Right hindlimb (tissue), 1 donor: ENCODE measurements at places on chromosomes 4 and X.

DNA sequence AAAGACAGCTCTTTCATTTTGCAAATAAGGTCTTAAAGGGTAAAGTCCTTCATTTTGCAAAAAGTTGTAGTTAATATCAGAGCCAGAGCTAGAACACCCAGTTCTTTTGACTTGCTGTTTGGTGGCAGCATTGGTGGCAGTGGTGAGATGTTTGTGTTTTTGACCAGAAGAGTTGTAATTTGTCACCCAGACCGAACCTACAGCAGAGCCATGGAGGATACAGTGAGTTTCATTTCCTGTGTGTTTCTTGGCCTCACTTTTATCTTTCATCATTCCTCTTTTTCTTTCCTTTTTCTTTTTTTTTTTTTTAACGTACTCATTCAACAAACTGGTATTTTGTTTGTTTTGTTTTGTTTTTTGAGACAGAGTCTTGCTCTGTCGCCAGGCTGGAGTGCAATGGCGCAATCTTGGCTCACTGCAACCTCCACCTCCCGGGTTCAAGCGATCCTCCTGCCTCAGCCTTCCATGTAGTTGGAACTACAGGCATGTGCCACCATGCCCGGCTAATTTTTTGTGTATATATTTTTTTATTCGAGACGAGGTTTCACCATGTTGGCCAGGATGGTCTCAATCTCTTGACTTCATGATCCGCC lies 116.4 kb downstream of the AFF1 start:
- DNase-seq, result no peak

GRCh38 chrX:8913655-8914409 lies 112.6 kb upstream of the FAM9A start:
- peak; percentile 86 for DNase-seq

DNA sequence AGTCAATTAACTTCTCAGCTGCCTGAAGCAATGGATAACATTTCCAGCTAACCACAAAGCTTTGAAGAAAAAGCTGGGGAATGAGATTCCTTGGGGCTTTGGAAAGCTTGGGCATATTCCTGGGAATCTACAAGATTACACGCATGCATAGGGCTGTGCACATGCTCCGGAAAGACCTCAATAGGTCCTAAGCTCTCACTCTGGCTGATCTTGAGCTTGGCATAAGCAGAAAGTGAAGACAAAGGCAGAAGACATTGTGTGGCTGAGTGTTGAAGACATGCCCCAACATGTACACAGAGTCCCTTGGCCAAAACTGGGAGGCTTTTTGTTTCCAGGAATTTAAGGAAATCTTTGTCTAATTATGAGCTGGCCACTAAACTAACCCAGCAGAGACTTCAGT lies 31.2 kb downstream of the ATG4A start:
- no peak for DNase-seq

GRCh38 chr4:30790123-30790522 lies 70.0 kb downstream of the PCDH7 start:
- no peak for DNase-seq

- DNase-seq, result no peak
Observed at GRCh38 chr4:11614426-11614825, 185.7 kb upstream of the HS3ST1 start.

GRCh38 chrX:47802589-47802988 lies 34.1 kb upstream of the ZNF81 start:
- DNase-seq, result no peak

DNA sequence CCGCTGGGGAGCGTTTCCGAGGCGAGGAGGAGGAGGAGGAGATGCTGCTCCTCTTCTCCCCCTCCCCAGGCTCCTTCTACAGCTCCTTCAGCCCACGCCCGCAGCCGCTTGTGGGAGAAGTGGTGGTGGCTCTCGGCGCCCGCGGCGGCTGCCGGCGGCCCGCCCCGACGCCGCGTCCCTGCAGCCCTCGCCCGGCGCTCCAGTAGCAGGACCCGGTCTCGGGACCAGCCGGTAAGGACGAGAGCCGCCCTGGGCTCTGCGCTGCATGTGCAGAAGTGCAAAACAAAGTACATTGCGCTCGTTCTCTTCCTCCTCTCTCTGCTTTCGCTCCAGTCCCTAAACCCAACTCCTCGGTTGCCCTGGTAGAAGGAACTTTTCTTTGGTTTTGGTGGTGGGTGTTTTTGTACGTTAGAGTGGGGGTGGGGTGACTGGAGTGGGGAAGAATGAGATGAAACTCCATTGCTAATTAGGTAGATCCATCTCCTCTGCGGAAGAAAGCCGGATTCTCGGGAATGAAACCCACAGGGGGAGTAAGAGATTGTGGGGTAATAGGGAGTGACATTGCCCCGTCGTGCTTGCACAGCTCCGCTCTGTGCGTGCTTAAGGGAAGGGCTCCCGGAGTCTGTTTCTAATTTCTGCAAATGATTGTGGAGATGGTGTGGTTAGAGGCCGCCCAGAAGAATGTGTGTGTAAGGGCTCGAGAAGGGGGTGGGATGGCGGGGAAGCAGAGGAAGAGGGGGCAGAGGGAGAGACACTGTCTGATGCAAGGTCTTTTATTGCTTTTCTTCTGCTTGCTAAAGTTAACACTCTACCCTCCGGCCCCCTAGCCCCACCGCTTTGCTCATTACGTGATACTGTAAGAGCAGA lies 677 bp downstream of the PTPN13 start:
- DNase-seq, result peak; percentile 67

DNA sequence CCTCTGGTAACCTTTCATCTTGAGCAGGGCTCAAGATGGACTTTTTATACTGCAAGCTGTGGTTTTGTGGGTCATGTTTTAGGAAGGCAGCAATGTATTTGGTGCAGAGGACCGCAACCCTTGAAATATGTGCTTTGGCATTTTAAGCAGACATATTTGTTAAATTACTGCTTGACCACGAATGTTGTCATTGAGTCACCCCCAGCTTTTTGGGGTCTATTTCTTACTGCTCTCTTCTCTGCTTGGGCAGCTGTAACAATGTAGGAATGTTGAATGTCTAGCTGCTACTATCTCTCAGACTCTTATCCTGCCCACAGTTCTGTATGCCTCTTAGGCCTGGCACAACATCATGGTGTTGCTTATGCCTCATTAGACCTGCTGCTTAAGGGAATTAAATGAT lies 6.0 kb downstream of the RBPJ start:
- DNase-seq, result no peak

DNA sequence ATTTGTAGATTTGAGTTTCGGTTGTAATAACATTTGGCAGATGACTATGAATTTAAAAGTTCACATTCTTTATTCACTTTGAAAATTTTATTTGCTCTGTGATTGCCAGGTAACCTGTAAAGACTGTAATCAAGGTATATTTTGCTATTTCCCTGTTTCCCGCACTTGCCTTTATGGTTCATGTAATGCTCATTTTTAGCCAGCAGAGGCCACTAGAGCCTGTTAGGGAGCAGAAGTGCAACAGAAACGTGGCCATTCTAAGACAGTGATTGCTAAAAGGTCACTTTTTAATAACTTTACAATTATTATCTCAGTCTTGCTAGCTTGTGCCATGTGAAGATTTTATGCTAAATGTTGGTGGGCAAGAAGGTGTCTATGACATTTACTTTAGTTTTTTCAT lies 12.4 kb downstream of the YIPF6 start:
- DNase-seq, result no peak

DNA sequence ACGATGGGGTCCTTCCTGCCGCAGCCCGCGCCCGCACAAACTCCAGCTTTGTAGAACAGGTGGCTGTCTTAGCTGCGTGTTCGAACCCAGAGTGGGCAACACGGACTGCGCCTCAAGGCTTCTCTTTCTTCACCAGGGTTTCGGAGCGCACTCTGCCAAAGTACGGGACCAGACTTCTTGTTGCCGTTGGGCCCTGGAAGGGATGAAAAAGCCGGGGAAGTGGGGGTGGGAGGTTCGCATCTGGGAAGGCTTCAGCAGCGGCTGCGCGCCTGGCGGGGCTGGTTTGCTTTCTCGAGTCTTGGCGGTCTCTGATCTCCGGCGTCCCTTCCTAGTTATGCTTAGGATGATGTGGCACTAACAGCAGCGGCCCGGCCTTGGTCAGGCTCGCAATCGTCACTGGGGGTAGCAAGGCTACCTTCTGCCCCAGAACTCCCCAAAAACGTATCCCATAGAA lies 673 bp downstream of the PARM1 start:
- peak; percentile 33 for DNase-seq

DNA sequence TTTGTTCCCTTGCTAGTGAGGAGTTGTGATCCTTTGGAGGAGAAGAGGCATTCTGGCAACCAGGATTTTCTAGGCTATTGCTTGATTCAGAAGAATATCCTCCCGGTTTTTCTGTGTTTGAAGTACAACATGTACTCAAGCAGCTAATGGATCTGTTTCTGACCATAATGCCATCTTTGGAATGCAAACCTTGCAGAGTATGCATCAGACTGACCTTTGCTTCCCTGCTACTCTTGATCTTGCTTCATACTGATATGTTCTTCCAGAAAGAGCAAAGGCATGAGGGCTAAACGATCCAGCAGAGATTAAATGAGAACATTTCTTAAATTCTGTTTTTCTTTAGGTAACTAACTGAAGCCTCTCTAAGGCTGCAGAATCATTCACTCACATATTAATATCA lies 265.4 kb upstream of the SLC7A11 start:
- DNase-seq, result no peak

GRCh38 chr4:81746071-81746470 lies 274.4 kb upstream of the RASGEF1B start:
- DNase-seq, result no peak

- peak; percentile 95 for DNase-seq
Observed at GRCh38 chrX:47581731-47582647, at the start of gene TIMP1. TIMP1 (plus strand) TSS chrX:47582436; CDS start chrX:47583416, 980 bp downstream.

- DNase-seq, result no peak
Observed at GRCh38 chr4:153266988-153267387, 62.7 kb downstream of the TRIM2 start.

- peak; percentile 88 for DNase-seq
Observed at GRCh38 chrX:151776181-151776731, 41.7 kb downstream of the CNGA2 start.

DNA sequence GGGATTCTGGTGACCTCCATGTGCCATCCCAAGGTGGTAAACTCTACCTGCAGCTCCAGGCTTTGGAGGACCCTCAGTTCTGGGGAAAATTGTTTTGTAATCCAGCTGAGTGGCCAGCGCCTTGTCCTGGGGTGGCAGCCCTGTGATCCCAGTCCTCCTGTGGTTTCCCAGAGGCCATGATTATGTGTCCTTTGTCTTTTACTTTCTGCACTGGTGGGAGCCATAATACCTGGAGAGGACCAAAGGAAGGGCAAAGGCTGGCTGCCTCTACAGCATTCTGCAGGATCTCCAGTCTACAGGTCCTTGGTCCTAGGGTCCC lies 64.0 kb downstream of the NBDY start:
- no peak for DNase-seq

DNA sequence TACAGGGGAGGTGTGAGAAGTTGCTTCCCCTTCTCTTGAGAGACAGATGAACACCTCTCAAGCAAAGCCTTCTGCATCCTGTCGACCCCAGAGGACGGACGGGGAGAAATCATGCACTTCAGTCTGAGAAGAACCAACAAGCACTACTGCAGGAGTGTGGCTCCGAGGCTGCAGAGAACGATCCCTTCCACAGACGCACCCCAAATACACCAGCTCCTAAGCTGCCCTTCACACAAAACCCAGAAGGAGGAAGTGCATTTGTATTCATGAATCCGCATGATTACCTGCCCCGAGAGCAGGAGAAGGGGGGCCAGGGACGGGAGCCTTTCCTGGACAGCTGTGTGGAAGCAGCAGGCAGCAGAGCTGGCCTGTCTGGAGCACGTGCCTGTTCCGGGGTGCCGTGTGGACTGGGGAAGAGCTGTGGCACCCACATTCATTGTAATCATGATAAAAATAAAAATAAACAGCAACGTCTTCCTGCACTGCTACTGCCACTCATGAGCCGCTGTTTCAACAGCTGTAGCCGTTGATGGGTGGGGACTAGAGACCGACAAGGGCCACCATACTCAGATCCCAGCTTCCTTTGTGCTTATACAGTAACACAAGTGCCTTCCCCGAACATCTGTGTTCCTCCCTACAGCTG lies 42.9 kb downstream of the ACSL1 start:
- no peak for DNase-seq

DNA sequence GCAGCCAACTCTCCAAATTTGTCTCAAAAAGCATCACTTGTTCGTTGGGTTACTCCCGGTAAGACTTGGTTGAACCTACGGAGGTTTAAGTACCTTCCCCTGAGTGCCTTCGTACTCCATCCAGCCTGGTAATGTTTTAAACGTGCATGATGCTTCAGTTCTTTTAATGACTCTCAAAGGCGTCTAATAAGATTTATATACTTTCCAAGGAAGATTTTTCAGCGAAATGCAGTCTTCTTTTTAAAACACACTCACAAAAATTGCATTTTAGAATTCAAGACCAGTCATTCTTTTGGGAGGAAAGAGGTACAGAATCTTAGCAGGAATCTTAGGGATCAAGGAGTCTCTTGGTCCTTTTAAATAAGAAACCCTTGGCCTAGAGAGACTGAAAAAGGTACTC lies 430 bp upstream of the TRPC3 start:
- no peak for DNase-seq

- no peak for DNase-seq
Observed at GRCh38 chr4:3297066-3297859, 4.4 kb downstream of the RGS12 start.

DNA sequence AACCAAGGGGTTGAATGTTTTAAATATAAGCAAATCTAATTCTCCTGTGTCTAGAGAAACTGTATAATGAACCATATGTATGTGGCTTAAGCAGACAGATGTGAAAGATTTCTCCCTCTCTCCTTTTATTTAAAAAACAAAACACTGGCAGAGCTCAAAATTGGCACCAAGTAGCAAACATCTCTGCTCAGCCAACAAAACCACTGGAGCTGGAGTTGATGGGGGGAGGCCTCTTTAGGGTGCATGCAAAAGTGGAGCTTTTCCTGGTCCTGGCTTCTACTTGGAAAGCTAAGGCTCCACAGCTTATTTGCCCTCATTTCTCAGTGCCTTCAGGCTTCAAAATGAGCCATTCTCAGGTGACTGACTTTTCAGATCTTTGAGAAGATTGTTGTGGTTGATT lies 95.6 kb downstream of the REPS2 start:
- peak; percentile 32 for DNase-seq
